Placental epithelial cell (primary cell): ENCODE measurements at places on chromosomes 16 and 17. TPM values are rescaled to one million over a fixed set of nuclear protein-coding genes. Genes with fewer than 3 reads are reported as not detected.

The YBX2 gene
- under 0.01 and 0.11 TPM in 2 replicates for total RNA-seq

The CBFA2T3 gene
- total RNA-seq: not detected in 2 replicates

The KRT12 gene
- not detected in 2 replicates for total RNA-seq

The PHOSPHO1 gene
- total RNA-seq: not detected in 2 replicates

The ADAD2 gene
- total RNA-seq: under 0.01 TPM in 1 of 2 replicates, not detected in the other

The TBC1D3C gene
- total RNA-seq: not detected in 2 replicates

The TPSD1 gene
- not detected in 2 replicates for total RNA-seq

The ALOX12B gene
- total RNA-seq: not detected in 2 replicates

The CRISPLD2 gene
- total RNA-seq: 254 and 376 TPM in 2 replicates

The PRKCB gene
- total RNA-seq: not detected in 2 replicates

The EPX gene
- total RNA-seq: not detected in 2 replicates

The AXIN2 gene
- total RNA-seq: 1.7 and 3.5 TPM in 2 replicates

The CCL4 gene
- not detected in 2 replicates for total RNA-seq

The JMJD8 gene
- total RNA-seq: 53.4 and 76.8 TPM in 2 replicates

The RGS11 gene
- total RNA-seq: not detected in 2 replicates

The BTBD17 gene
- total RNA-seq: not detected in 2 replicates

The KRT40 gene
- not detected in 2 replicates for total RNA-seq

The IKZF3 gene
- under 0.01 and 0.43 TPM in 2 replicates for total RNA-seq

The CA5A gene
- total RNA-seq: not detected in 2 replicates

The RAB34 gene
- total RNA-seq: 195 and 196 TPM in 2 replicates

The KCNJ12 gene
- 0.11 and 0.39 TPM in 2 replicates for total RNA-seq

The WFIKKN2 gene
- not detected in 2 replicates for total RNA-seq

The AOC3 gene
- under 0.01 TPM in 2 replicates for total RNA-seq

The CFAP97D1 gene
- total RNA-seq: not detected in 2 replicates

The NT5M gene
- total RNA-seq: 1.3 and 2.4 TPM in 2 replicates

The GNGT2 gene
- not detected in 2 replicates for total RNA-seq

The KRT9 gene
- 0.39 and 0.87 TPM in 2 replicates for total RNA-seq

The TPPP3 gene
- total RNA-seq: under 0.01 and 0.87 TPM in 2 replicates

The TP53TG3D gene
- total RNA-seq: 0.11 TPM in 1 of 2 replicates, not detected in the other

The NPW gene
- 0.33 and 0.39 TPM in 2 replicates for total RNA-seq

The KRTAP3-2 gene
- not detected in 2 replicates for total RNA-seq

The METRNL gene
- total RNA-seq: 41.1 and 55.7 TPM in 2 replicates

The GGT6 gene
- not detected in 2 replicates for total RNA-seq

The TUBG1 gene
- total RNA-seq: 12.6 and 40.2 TPM in 2 replicates

The KRT28 gene
- not detected in 2 replicates for total RNA-seq
